Left ventricle myocardium superior (tissue), 1 donor: ENCODE measurements at places on chromosomes 6 and 20.

GRCh38 chr6:165571068-165571682 lies 91.9 kb downstream of the PDE10A start:
- DNase-seq: no peak

DNA sequence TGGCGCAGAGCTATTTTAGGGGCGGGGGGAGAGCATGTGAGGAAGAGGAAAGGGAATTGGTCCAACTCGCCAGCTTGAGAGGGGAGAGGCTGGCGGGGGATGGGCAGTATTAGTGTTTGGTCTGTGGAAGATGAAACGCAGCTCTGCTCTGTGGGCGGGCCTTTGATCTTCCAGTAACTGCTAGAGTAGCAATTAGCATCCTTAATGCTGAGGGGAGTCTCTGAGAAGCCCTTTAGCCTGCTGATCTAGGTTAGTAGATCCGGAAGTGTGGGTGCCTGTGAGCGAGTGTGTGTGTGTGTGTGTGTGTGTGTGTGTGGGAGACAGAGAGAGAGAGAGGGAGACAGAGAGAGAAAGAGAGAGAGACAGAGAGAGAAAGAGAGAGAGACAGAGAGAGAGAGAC lies 117.2 kb upstream of the BACH2 start:
- DNase-seq: no peak

DNA sequence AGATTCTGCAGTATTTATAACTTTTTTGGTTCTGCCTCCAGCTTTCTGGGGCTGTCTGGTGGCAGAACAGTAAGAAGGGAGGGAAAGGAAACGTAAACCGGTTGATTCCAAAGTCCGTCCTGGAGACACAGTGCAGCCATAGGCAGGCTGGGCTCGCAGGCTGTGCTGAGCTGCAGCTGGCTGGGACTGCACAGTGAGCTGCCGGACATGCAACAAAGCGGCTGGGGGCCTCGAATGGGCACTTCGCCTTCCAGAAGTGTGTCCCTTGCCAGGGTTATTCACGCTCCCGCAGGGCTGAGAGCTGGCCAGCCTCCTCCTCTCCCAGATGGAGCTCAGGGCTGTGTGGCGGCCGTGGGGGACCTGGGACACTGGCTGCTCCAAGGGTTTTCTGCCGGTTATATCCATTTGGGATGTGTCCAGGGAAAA lies 78.1 kb upstream of the CD93 start:
- peak; percentile 60 for DNase-seq

GRCh38 chr6:34030831-34031624 lies 114.9 kb downstream of the GRM4 start:
- no peak for DNase-seq

DNA sequence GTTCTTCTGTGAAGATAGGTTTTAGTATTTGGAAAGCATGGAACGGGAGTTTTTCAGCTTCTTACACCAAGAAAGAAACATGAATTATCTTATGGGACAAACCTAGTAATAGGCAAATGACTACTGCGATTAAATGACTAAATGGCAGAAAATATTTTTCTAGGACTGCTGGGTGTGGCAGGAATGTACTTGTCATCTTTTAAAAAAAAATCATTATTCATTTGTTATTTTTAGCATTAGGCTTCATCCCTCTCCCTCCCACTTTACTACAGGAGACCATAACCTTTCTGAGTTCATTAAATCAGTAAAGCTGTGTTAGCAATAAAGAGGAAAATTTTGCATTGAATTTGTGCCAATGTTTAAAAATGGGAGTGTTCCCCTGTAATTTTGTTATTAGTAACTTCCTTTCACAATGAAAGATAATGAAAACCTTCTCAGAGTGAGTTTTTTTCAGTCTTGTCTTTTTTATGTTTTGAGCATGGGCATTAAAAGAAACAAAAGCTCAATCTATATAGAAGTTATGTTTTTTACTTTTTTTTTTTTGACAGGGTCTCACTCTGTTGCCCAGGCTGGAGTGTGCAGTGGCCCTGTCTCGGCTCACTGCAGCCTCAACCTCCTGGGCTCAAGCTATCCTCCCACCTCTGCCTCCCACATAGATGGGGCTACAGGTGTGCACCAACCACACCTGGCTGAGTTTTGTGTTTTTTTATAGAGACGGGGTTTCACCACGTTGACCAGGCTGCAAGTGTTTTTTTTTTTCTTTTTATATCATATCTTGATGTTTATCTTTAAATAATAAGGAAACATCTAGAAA lies 105.6 kb upstream of the CLDN20 start:
- DNase-seq: no peak

GRCh38 chr20:41142245-41142644 lies 4.9 kb downstream of the PLCG1 start:
- no peak for DNase-seq

DNA sequence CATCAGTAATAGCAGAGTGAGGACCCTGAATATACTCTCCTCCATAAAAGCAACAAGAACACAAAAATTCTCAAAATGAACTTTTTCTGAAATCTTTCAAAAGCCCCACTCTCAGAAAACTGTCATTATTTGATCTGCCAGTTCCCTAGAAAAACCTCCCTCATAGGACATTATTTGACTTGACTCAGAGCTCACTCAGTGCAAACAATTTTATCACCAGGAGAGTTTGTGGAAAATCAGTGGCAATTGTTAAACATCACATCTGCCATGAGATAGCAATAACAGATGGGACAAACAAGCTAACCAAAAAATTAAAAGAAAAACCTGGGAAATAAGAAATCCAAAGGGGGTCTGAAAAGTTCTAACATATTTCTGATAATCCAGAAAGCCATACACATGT lies 100.0 kb downstream of the ATG5 start:
- DNase-seq: no peak

DNA sequence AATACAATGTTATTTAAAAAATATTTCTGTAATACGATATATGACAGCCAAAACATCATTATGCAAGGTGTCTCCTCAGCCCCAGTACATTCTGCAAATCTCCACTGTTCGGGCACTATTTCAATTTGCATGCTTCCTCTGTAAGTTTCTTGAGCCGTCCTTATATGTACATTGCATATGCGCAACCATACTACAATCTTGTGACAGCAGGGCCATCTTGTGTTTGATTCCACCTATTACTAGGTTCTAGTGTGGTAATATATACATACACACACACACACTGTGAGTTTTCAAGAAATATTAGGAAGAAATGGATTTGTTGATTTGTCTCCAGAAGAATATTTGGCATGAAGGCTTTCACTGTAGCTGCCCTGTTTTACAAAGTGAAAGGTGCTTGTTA lies 9.8 kb downstream of the LYRM4 start:
- no peak for DNase-seq

DNA sequence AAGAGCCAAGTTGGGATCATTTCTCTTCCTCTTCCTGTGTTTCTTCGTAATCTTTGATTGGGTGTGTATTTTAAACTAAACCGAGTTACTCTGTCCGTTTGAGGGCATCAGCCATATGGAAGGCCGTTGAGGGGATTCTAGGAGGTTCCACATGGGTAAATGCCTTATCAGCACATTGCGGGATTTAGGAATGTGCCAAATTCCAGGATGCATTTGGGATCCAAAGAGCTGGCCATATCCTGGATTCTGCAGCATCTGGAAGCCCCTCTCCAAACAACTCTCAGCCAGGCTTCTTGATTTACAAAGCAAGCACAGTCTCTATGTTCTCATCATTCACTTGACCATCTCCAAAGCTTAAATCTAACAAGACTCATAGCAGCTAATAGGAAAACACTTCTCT lies 67.6 kb upstream of the RIN2 start:
- DNase-seq: no peak
